ENCODE measurements at places on chromosomes 5 and 9. TPM values are rescaled to one million over a fixed set of nuclear protein-coding genes. Genes with fewer than 3 reads are reported as not detected.
A peak's percentile ranks its signal among the peaks of the same experiment; 100 is the strongest.

DNA sequence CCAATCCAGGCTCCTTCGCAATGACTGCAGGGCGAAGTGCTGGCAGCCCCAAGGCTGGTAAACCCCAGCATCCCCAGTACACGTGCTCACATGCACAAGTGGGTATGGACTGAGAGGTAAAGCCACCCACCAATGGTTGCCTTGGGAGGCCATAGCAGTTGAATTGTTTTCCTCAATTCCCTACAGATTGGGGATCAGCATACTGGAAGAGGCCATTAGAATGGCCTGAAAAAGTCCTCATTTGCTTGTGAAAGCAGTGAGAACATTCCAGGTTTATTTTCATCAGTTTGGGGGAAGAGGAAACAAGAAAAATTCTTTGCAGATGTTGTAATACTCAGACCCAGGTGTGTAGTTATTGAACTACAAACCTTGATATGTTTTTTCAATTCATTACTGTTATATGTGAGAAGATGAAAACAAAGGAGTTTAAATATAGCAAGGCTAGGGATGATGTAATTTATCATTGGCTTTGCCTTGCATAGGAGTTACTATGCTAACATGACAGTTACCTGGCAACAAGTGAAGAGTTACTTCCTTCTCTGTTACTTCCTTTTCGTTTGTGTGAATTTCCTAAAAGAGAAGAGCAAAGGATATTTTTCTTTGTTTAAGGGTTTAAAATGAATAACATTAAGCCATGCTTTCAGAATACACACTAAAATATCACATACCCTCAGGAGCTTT lies 36.4 kb downstream of the MTMR12 start:
- DNase-seq: peak; percentile 28

DNA sequence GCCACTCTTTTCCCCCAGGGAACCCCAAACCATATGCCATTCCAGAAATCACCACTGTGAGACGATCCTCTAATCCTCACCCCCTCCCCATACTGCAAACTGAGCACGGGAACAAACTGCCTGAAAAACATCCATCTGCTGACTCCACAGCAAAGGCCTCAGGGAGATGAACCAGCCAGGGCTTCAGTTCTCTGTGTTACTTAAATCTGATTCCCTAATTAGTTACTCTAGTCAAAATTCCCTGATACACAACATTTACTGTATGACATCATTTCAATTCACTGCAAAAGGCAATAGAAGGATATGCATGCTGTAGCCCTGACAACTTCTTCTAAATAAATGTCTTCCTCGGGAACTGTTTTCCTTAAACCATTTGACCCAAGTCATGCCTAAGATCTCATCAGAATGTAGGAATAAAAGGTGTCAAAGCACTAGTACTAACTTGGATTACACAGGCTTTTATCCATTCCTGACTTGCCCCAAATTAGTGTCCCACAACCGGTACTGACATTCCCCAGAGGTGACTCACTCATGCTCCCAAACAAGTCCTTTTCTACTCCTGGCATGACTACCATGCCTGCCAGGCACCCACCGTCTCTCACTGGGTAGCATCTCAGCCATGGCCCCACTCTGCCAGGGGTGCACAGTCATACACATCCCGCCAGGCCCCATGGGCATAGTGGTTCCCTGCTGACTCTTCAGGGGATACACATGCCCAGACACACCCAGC lies 35.0 kb downstream of the MTX3 start:
- peak; percentile 59 for DNase-seq

NIPAL4 gene
- 0.19 TPM for total RNA-seq

AFAP1L1 gene
- total RNA-seq: 3.1 TPM

- peak; percentile 9 for DNase-seq
Measured at GRCh38 chr5:79512471-79513307, 1.2 kb downstream of the HOMER1 start.

DNA sequence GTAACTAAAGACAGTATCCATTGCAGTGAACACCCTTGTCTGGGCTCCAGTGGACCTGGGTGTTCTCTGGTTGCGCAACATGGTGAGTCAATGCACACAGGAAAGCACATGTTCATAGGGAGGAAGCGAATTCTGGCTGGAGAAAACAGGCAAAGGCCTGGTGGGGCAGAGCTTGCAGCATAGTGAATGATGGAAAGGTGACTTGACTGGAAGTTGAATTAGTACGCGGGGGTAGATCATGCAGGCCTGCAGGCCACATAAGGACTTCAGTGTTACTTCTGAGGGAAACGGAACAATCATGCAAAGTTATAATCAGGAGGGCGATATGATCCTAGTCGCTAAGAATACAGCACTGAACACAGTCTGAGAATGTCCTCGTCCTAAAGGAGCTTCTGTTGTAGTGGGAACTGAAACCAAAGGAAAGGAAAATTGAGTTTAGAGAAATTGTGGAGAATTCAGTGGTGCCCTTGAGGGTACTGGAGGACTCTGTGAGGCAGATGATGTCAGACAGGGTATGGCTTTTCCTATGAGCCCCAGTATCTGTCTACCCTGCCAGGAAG lies 71.9 kb upstream of the RANBP3L start:
- peak; percentile 68 for DNase-seq

GRCh38 chr9:129834489-129835127 lies 467 bp downstream of the C9orf78 start:
- no peak for DNase-seq

DNA sequence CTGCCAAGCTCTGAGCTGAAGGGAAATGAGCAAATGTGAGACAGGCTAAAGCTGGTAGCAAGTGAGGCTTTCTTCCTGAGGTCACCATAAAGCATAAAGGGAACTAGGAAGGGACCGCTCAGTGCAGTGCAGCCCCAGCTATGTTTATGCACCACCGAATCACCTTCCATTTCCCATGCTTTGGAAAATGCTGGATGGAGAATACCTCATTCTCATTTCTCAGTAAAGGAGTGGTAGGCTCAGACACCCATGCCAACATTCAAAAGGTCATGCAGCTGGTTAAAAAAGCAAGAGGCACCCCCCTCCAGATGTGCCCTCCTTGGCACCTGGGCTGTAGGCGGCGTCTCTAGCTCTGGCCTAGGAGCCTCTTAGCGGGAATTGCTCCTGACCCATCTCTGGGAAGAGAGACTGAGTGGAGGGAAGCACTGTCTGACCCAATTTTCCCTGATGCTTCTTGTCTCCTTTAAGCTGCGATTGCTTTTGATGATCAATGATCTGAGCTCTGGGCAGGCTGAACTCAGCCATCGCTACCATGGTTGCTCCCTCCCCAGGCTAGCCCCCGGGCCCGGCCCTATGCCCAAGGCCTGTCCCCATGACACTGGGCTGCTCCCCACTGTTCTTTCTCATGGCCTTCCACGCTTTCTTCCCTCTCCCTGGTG lies 58.7 kb downstream of the ZNF354C start:
- no peak for DNase-seq

DNA sequence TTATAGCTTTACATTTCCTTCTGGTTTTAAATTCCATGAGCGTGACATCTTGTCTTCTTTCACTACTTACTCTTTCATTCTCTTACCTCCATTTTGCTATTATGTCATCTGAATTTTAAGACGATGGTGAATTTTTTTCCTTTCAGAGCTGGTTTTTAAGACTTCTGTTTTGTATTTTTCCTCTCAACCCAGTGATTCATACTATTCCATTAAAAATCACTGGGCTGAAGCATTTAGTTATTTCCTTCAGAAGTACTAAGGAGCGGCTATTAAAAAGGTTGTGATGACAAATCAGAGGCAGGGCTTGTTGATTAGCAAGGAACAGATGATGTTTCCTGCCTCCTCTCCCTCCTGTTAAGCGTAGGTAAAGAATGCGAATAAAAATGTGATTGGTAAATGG lies 16.5 kb downstream of the AGXT2 start:
- DNase-seq: peak; percentile 82

DNA sequence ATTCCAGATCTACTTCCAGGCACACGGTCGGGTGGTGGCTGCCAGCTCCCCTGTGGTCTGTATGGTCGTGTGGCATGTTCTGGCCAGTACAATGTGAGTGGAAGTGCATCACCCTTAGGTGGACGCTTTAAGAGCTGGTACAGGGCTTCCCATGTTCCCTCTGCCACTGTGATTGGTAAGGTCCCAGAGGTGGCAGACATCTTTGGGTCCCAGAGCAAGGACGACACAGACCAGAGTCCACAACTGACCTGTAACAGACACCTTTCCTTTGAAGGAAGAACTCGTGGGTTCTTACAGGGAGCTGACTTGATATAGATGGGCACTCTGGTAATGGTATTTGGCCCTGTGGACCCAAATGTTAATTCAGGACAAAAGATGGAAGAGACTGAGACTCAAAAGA lies 90.0 kb upstream of the GDNF start:
- DNase-seq: no peak

DNA sequence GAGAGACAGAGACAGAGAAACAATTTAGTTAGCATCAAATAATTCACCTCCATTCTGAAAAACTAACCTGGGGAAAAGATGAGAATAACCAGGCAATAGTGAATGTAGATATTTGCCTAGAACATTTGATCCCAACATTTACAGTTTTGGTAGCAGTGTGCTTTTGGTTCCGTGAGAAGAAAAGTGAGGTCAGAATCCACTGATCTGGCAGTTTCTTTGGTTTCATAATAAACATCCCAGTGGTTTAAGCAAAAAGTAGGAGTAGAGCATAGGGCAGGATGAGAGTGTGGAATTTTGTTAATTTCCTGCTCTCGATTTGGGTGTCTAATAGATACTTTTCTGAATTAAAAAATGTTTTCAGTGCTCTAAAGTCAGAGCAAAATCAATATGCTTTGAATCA lies 887.0 kb downstream of the NR2F1-AS1 start:
- DNase-seq: no peak

GRCh38 chr9:33393581-33393980 lies 8.8 kb downstream of the AQP7 start:
- no peak for DNase-seq

- no peak for DNase-seq
Measured at GRCh38 chr9:75946766-75947165, 56.3 kb downstream of the PCSK5 start.

DNA sequence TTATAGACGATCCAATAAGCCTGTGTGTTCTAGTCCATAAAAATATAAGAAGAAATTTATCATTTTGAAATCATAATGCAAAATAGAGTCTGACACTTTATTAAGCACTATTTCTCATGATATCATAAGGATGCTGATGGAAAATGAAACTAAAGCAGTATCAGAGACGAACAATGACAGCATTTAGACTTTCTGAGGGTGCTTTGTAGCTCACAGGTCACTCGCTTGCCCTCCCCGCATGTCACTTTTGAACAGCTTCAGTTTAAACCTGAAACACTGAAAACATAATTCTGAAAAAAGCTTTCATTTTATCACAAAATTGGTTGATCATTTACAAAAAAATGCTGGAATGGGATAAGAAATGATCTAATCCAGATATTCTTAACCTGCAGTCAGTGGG lies 247.1 kb downstream of the EBF1 start:
- no peak for DNase-seq

ZFP2 gene
- total RNA-seq: not detected

GRCh38 chr5:82154776-82155175 lies 123.4 kb downstream of the RPS23 start:
- DNase-seq: no peak

LRSAM1 gene
- total RNA-seq: 18.0 TPM

THBS4 gene
- 0.21 TPM for total RNA-seq

ROR2 gene
- total RNA-seq: not detected

DNA sequence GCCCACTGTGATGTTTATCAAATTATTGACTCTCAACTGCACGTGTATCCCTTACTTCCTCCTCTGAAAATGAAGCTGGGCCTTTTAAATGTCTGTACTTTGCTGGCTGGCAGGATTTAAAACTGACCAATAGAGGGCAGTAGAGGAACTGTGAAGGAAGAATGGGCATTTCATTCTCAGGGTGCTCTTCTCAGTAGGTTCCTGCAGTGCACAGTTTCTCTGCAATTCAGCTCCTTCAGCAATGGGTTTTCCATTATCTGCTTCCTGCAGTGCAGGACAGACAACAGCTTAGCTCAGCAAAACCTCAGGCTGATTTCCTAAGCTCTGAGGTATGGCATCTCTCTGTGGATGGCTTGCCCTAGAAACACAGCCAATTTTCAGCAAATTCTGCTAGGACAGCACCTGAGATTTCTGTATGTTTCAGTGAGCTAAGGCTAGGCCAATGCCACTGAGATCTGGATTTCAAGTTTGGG lies 298.4 kb upstream of the PRDM9 start:
- peak; percentile 1 for DNase-seq

- DNase-seq: no peak
Measured at GRCh38 chr5:88081877-88082276, 186.8 kb downstream of the TMEM161B start.

TEX48 gene
- total RNA-seq: not detected

PRRX2 gene
- 109 TPM for total RNA-seq

DNA sequence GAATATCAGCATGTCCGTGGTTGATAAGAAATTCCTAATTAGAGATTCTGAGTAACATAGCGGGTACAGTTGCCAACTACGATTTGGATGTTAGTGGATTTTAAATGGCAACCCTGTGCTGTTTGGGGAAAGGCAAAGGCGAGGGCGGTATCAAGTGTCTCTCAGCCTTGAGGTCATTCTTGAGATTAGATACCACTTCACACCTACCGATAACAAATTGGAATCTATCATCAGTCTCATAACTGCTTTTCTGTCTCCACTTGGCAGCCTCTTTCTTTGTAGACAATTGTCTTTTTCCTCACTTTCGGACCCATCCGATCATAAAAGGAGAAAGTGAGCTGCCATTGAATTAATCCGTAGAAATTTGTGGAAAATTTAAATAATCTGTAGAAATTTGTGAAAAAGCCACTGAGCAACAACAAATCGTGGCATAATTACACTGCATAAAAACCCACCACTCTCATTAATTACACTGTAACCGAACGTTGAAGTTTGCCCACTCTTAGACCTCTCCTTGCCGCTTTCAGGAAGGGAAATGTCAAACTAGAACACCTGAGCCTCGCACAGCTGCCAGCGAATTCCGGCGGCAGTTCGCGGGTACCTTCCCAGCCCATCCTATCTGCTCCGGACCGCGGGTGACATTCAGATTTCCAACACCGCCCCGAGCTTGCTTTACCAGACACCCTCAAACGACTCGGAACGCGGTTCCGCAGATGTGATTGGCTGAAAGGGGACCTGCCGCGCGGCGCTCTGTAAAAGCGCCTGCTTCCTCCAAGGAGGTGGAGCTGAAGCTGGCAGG lies 849 bp upstream of the RGMB start:
- DNase-seq: no peak

ATP10B gene
- total RNA-seq: not detected
